Gastroesophageal sphincter (tissue), 4 donors: ENCODE measurements at places on chromosomes 6 and 20. TPM values are rescaled to one million over a fixed set of nuclear protein-coding genes. Genes with fewer than 3 reads are reported as not detected.

DNA sequence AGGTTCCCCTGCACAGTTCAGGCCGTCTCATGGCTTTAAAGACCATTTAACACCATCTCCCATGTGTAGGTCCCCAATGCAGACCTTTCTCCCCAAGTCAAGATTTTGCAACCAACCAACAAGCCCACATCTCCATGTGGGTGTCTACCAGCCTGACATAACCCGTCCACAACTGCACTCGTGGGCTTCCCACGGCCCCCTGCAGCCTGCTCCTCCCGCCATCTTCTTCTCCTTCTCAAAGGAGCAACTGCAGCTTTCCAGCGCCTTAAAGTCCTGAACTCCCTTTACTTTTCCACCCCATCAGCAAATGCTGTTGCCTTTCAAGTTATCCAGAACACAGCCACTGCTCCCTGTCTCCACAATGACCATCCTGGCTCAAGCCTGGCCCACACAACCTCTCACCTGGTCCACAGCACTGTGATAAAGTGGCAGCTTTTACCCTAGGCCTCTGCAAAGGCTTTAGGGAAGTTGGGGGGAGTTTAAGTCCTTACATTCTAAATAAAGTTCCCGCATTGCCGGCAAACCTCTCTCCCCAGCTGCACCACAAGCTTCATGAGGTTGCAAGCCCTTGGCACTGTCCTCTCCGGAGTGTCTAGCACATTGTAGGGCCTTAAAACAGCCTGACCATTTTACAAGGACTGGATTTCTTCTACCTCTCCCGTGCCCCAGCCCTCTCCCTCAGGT lies 140.5 kb downstream of the PREX1 start:
- ATAC-seq, result no peak

DNA sequence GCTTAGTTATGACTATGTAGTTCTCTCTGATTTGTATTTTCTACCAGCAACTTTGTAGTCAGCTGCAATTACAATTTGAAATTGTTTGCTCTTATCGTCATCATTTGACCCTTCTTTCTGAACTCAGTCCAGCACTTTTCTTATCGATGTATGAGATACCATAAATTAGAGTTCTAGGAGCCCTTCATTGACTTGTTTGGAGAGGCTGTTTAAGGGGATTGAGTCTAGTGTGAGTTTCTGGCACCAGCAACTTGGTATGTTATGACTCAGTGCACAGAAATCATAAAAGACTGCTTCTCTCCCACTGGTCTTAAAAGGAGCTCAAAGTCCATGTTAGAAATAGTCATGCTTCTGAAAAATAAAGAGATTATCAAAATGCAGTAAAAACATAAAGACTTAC lies 190.3 kb downstream of the TENT5A start:
- ATAC-seq, result no peak

DNA sequence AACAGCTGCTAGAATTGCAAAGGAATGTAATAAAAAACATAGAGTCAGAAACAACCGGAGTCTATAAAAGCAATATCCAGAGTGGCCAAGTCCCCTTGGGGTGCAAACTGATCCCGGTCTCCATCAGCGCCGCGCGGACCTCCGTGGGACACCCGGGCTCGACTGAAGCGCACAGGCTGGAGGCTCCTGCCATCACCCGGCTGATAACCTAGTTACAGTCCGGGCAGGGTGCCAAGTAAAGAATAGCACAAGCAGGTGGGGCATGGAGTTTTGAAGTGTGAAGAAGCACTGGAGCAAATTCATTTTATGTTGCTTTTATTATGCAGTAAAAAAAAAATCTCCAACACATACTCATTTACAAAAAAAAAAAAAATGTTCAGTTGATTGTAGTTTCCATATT lies 205.1 kb upstream of the GMDS start:
- ATAC-seq, result no peak

Gene RSPH4A
- not detected for total RNA-seq

Gene FRK
- total RNA-seq, result 0.42 TPM

Gene DOK5
- total RNA-seq, result 0.62 TPM

Gene GTSF1L
- not detected for total RNA-seq

Gene GGTLC1
- total RNA-seq, result not detected

Gene MUCL3
- not detected for total RNA-seq
